ENCODE measurements at places on chromosomes 3 and 15.
A peak's percentile ranks its signal among the peaks of the same experiment; 100 is the strongest.

GRCh38 chr15:39828374-39828931 lies 45.8 kb upstream of the FSIP1 start:
- peak; percentile 70 for DNase-seq

DNA sequence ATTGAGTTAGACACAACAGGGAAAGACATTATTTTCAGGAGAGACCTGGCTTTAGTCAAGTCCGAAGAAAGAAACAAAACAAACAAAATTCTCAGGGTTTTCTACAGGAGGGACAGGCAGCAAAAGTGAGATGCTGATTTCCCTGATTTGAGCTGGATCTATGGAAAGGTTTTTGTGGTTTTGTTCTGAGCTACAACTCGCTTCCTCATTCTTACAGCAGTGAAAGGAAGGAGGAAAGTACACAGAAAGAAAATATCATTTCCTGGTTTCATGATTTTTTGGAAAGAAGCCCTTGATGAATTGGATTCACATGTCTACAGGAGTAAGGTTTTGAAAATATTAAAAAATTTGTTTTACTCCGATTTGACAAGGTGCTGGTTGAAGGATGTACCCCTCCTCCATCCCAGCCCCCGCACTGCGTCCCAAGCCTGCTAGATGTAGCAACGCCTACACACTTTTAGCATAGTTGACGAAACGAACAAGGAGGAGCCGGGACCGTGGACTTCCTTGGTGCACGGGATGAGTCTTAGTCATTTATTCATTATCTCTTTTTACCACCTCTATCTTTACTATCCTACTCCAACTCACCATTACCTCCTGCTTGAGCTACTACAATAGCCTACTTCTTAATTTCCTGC lies 10.8 kb downstream of the PRICKLE2 start:
- DNase-seq = no peak

DNA sequence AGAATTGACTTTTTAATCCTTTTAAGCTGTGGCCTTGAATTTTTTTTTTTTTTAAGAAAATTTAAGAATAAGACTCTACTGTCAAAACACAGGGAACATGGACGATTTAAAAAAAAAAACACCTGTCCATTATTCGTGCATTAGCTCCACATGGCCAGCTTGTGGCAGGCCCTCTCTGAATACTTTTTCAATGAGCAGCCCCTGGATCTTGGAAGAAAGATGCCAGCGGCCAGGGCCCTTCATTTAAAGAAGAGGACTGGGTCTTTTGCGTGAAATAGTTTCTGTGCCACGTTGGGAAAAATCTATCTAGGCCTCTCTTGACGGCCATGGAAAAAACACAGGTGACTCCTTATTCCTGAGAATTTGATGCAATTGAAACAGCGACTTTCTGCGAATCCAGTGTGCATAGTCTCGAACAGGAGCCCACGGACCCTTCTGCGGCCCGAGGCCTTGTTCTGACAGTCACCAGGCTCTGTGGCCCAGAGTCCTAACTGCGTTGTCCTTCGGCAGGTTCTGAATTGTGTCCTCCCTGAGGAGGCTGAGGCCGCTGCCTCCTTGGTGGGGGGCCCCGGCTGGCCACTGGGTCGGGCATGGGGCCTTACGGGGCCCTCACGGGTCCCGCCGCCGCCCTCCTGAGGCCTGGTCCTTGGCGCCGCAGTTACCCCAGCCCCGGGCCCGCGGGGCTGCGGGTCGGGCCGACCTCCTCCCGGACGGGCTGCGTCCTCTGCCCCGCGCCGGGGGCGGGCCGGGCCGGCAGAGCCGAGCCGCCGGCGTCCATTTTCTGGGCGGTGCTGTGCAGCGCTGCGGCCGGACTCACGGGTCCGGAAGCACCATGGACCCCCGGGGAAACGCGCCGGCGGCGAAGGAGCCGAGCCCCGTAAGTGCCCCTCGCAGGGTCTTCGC lies 33.5 kb downstream of the ZBTB38 start:
- peak; percentile 55 for DNase-seq

- DNase-seq = no peak
Observed at GRCh38 chr3:39220407-39221140, 28.2 kb upstream of the XIRP1 start.

- DNase-seq = peak; percentile 90
Observed at GRCh38 chr3:120795017-120795648, 52.6 kb downstream of the GTF2E1 start.

DNA sequence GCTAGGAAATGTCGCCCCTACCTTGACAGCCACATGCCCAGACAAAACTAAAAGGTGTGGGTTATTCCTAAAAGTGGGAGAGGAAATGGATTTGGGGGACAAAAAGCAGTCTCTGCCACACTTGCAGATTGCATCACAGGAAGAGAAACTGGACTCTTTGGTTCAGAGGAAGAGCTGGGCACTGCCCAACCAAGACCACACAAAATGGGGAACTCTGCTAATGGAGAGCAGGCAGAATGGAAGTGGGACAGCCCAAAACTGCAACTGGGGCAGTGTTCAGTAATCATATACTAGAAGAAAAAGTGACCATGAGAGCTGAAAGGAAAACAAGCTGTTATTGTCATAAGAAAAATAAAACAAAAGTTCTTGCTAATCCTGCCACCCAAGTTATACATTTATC lies 138.9 kb upstream of the FRMD4B start:
- no peak for DNase-seq

DNA sequence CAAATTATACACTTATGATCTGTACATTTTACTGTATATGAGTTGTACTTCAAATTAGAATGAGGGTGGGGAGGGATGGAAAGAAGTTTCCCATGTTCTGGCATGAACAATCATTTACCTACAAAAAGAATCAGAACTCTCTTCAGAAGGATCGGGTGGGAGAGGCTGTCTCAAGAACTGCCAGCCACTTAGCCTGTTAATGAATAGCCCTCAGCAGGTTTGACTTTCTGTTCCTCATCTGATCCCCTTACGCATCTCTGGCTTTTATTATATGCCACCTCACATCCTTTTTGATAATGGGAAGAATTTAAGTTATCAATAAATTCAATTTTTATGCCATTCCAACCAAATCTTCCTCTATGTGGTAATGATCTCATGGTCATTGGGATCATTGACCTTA lies 168.3 kb upstream of the TGFBR2 start:
- no peak for DNase-seq

GRCh38 chr3:9476935-9477334 lies 76.7 kb downstream of the LHFPL4 start:
- no peak for DNase-seq
